Activated CD4-positive, alpha-beta T cell treated with anti-CD3 and anti-CD28 coated beads, Interleukin-2, amount 50 U/mL, for 16 hours (primary cell): ENCODE measurements at places on chromosomes 6 and 20.
A peak's percentile ranks its signal among the peaks of the same experiment; 100 is the strongest.

DNA sequence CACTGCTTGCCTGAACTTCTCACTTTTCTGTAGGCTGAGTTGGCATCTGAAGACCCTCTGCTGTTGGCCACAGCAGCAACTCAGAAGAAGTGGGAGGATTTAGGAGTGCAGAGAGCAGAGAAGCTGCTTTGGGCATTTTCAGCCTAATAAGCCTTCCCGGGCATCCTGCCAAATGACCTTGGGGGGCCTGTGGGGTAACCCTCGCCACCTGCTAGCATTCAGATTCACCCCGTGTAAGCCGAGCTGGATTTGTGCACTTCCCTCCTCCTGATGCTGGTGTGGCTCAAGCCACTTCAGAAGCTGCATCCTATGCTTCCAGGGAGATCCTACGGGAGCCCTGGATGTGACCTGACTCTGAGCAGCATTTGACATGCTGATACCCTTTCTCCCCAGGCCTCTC, 114.8 kb downstream of the LRFN2 start:
- DNase-seq: no peak

DNA sequence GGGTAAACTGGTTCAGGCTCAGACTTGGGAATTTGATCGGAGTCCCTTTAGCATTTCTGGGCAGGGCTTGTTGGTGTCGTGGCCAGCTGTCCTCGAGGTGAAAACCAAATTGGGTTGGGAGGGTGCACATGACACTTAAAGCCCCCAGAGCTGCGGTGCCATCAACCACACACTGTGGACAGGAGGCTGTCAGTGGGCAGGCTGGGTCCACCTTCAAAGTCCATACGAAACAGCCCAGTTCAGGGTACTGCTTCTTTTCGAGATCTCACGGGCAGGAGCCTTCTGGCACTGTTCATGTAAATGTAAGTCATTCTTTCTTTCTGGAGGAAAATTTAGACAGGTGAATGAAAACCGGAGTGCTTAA, 7.0 kb downstream of the SYNJ2 start:
- DNase-seq: no peak

GRCh38 chr20:32362901-32363364, 4.8 kb downstream of the ASXL1 start:
- DNase-seq: no peak

GRCh38 chr6:166268431-166268830, 39.8 kb downstream of the PRR18 start:
- no peak for DNase-seq

- DNase-seq: no peak
Observed at GRCh38 chr20:63923651-63924050, 28.7 kb downstream of the DNAJC5 start.

- no peak for DNase-seq
Observed at GRCh38 chr20:4181956-4182945, 166.9 kb upstream of the RNF24 start.

DNA sequence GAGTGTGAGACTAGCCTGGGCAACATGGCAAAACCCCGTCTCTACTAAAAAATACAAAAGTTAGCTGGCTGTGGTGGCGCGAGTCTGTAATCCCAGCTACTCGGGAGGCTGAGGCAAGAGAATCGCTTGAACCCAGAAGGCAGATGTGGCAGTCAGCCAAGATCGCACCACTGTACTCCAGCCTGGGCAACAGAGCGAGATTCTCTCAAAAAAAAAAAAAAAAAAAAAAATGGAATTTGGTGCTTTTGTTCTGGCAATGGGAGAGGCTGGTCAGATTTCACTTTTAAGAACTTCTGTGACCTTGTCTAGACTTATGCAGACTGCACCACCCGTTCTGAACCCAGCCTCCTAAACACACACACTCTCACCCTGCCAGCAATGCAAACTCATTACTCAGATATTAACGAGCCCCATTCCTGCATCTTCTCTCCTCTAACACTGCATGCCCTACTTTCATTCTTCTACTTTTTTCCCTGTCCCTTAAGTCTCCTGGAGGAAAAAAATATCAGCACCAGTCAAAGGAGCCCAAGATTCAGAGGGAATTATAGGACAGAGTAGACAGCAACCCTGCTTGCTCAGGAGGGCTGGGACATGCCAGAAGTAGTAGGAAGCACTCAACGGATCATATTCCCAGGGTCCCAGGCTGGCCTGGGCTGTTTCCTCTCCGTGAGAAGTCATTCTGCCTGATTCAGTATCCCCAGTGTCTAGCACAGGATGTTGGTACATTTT, 4.4 kb downstream of the MOCS1 start:
- no peak for DNase-seq

DNA sequence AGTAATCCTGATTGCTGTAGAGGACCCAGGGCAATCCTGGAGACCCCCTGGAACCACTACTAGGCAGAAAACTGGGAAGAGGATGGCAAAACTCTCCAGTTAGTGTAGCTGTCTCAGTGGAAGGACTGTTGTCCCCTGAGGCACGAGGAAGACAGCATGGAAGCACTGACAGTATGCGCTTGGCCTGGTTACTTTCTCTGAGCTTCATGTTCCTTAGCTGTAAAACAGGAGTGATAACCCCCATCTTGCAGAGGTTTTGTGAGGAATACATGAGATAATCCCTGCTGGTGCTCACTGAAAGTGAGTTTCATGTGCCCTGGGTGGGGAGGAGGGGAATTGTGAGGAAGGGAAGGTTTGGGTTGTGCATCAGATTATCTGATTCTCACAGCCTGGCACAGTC, 3.2 kb downstream of the NT5E start:
- no peak for DNase-seq

GRCh38 chr6:56406276-56407269, 159.2 kb upstream of the COL21A1 start:
- DNase-seq: no peak

- no peak for DNase-seq
Observed at GRCh38 chr6:16898640-16899396, 137.6 kb upstream of the ATXN1 start.

DNA sequence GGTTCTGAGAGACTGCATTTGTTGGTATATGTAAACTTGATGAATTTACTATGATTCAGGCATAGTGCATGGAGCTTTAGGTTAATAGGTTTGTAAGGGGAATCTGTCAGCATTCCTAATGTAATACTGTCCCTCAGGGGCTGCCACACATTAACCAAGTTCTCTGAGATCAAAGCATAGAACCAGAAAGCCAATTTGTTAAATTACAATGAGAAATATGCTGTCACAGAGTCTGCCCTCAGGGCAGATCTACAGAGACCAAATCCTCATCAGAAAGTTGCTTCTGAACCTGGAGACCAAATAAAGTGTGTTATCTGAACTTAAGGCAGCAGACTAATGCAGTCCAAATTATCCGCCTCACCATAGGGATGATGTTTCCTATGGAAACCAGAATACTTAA, 250.8 kb upstream of the HTR1E start:
- no peak for DNase-seq

GRCh38 chr6:137341681-137342195, 122.6 kb upstream of the IFNGR1 start:
- peak; percentile 55 for DNase-seq

- DNase-seq: peak; percentile 8
Observed at GRCh38 chr20:1809131-1809572, 86.1 kb upstream of the SIRPA start.

DNA sequence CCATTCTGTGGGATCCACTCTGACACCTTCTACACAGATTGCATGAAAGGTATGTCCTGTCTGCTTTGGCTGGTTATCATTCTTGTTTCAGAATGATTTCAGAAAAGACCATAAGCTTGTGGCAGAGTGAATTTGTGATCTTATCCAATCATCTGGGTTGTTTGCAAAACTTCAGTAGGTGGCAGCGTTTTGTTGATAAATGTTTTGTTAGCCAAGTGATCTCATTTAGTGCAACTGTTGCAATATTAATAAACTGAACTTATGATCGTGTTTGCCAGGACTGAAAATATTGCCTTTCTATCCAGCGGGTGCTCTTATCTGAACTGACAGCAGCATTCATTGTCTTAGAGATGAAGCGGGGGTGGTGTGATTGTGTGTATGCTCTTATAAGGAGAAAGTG, 613.2 kb upstream of the NOX3 start:
- peak; percentile 3 for DNase-seq

DNA sequence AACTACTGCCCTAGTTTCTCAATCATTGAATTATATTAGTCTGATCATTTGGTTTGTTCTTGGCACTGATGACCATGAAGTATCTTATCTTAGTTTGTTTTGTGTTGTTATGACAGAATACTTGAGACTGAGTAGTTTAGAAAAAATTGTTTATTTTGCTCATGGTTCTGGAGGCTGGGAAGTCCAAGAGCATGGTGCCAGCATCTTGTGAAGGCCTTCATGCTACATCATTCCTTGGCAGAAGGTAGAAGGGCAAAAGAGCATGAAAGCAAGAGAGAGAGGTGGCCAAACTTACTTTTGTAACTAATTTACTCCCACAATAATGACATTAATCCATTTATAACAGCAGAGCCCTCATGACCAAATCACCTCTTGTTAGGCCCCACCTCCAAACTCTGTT, 40.1 kb upstream of the ANKEF1 start:
- DNase-seq: no peak

- no peak for DNase-seq
Observed at GRCh38 chr20:19463597-19463996, 251.2 kb downstream of the SLC24A3 start.

GRCh38 chr20:31685853-31686643, 36.6 kb downstream of the BCL2L1 start:
- no peak for DNase-seq

DNA sequence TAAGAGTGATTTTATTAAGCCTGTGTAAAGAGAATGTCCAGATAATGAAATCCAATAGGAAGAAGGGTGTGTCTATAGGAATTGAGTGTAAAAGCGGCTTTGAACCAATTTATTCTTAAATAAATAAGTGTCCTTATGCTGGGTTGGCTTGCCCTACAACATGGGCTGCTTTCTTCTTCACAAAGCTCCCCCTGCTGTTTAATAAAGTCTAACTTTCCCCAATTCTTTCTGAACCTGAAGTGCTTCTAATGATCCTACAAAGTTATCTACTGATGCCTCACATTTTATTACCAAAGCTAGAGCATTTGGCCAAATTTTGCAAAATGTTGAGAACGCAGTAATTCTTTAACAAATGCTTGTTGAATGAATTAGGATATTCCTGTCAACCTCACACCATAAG, 36.3 kb upstream of the SIRT5 start:
- no peak for DNase-seq

- no peak for DNase-seq
Observed at GRCh38 chr6:83824831-83825230, 28.3 kb upstream of the RIPPLY2 start.

- DNase-seq: peak; percentile 31
Observed at GRCh38 chr6:6610031-6610591, 21.6 kb downstream of the LY86 start.

- DNase-seq: no peak
Observed at GRCh38 chr20:19688031-19688806, 69.8 kb upstream of the RIN2 start.

DNA sequence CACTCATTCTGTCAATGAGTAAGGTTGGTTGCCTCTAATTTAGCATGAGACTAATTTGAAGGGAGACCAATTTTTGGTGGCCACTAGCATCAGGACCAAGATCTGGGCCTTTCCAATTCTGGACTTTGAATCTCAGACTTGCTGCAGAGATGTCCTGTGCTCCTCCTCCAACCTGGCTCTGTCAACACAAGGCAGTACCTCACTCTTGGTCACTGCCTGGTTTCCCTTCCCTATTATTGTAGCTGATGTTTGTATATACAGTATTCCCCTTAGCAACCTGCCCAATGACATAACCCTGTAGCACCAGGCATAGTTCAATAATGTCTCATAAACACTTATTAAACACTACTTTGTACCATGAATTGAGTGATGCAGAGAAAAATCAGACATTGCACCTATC, 50.4 kb downstream of the UNC5CL start:
- no peak for DNase-seq

DNA sequence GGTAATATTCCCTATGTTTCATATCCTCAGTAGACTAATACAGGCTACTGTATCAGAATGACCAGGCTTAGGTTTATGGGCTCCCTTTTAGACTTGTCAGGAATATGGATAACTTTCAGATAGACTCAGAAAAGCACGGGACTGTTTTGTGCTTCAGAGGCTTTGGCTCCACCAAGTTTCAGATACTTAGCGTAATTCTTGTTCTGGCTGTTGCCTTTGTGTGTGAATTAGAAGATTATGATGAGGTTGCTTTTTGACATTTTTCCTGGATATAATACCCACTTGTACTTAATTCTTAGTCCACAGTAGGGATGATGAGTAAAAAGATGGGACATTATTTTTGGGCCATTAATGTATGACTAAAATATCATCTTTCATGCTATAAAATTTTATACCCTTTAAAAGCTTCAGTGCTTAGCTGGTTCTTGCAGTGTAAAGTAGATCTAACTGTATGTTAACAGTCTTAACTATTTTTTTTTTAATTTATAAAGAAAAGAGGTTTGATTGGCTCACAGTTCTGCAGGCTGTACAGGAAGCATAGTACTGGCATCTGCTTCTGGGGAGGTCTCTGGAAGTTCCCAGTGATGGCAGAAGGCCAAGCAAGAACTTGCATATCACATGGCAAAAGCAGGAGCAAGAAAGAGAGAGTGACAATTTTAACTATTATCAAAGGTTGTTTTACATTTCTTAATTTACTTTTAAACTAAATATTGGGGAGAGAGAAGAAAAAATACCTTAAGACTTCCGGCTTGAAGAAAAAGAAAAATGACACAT, 120.7 kb downstream of the ZFAND3 start:
- no peak for DNase-seq

- DNase-seq: no peak
Observed at GRCh38 chr20:10247440-10247839, 28.8 kb downstream of the SNAP25 start.

GRCh38 chr20:44734938-44735337, 10.7 kb upstream of the KCNK15 start:
- no peak for DNase-seq

DNA sequence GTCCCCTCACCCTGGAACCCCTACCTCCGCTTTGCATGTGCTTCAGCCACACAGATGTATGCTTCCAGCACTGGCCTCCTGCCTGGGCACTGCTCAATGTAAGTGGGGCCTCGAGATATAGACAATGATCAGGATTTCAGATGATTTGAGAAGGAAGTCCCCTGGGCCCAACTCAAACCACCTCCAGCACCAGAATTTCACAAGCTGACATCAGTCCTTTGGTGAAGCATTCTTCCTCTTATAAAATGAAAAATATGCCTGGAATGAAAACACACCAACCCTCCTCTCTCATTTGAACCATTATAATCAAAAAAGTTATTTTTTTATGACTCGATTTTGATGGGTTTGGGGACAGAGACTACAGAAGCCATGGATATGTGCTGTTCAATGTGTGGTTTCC, 48.5 kb downstream of the BTBD3 start:
- no peak for DNase-seq

DNA sequence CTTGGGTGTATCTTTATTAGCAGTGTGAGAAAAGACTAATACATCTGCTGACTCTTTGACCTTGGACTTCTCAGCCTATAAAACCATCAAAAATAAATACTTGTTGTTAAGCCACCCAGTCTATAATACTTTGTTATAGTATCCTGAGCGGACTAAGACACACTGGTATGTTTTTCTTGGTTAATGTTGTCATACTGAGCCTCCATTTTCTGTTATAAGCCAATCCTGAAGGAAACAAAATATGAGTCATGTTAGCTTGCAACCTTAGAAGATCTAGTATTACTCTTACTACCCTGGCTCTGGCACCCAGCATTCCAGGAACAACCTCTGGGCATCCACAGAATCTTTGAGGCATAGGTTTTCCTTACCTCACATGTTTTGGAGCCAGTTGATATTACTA, 307.2 kb downstream of the FRK start:
- DNase-seq: no peak
